Hypothalamus (tissue), 51 donors: ENCODE measurements at places on chromosomes 5 and 9.

DNA sequence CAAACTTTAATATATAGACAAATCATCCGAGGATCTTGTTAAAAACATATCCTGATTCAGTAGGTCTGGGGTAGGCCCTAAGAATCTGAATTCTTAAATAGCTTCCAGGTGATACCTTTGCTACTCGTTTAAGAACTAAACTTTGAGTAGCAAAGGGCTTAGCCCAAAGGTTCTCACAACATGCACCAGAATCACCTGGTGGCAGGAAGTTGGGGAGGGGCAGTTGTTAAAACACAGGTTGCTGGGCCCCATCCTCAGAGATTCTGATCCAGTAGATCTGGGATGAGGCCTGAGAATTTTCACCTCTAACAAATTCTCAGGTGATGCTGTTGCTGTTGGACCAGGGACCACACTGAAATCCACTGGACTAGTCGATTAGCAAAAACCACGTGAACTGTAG, 20.0 kb upstream of the RGMB start:
- no peak for DNase-seq

GRCh38 chr5:106587-106986, 14.6 kb downstream of the PLEKHG4B start:
- DNase-seq, result no peak

DNA sequence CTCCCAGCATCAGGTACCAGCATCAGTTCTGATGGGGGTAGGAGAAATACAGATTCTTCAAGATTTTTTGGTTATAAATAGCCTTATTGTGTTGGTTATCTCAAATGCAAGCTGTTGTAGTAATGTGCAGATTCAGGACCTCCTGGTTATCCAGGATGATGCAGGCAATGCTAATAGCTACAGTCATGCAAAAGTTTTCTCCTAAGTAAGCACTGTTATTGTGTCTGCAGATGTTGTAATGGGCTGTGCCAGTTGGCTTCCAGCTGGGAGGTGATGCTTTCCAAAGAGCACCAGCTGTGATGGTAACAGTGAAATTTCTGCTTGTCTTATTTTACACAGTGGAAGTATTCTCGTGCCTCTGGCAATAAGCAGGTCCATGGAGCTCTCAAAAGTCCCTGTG, 719.2 kb upstream of the CTNND2 start:
- no peak for DNase-seq

- no peak for DNase-seq
Measured at GRCh38 chr9:81598811-81599210, 90.5 kb downstream of the TLE1 start.

GRCh38 chr9:130138171-130138653, 34.0 kb upstream of the NCS1 start:
- no peak for DNase-seq

DNA sequence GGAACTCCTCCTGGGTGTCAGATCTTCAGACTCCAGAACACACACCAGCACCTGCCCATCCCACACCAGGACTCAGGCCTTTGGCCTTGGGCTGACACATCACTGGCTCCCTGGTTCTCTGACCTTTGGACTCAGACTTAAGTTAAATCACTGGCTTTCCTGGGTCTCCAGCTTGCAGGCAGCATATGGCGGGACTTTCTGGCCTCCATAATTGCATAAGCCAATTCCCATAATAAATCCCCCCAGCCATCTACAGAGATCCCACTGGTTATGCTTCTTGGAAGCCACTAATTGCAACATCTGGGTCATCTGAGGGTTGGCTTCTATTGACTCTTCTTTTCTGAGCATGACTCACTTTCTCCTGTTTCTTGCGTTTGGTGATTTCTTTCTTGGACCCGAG, 80.3 kb upstream of the SARDH start:
- no peak for DNase-seq

- no peak for DNase-seq
Measured at GRCh38 chr5:81965524-81965923, 6.3 kb upstream of the ATG10 start.

DNA sequence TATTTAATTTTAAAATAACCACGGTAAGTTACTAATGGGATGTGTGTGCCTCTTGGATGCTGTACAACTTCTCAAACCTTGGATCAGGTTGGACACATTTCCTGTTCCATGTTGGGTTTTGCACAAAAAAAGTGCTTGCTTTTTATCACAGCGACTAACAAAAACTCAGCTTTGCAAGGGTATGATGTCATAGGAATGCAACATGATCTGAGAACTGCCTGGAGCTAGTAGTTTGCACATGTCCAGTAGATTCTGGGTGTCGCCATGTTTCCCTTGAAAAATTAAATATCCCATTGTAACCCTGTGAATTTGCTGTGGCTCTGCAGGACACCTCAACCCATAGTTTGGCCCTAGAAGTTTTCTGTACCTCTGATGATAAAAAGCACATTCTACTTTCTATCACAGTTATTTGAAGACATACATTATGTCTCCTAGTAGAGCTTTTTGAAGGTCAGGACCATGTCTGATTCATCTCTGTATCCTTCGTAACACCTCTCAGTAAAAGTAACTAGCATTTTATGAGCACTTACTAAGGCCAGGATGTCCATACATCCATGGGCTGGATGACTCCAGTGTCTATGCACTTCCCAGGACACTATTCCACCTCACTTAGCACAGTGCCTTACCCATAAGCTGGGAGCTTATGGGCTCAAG, 11.5 kb upstream of the FRMPD1 start:
- DNase-seq, result no peak

DNA sequence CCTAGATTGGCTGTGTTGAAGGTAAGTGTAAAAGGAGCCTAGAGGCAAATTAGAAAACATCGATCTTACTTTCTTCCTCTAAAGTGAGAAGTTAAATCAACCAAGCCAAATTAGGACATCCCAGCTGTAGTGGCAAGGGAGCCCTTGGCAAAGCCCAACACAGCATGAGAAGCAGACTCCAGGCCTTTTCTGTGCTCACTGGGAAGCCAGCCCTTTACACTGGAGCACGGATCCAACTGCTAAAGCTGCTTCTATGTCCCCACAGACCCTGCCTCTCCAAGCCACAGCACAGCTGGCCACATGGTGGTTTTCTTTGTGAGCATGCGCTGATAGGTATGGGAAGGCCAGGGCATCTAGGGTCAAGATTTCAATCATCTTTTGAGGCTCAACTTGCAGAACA, 94.1 kb downstream of the APBA1 start:
- no peak for DNase-seq

- no peak for DNase-seq
Measured at GRCh38 chr9:36110434-36110833, 26.1 kb upstream of the GLIPR2 start.

DNA sequence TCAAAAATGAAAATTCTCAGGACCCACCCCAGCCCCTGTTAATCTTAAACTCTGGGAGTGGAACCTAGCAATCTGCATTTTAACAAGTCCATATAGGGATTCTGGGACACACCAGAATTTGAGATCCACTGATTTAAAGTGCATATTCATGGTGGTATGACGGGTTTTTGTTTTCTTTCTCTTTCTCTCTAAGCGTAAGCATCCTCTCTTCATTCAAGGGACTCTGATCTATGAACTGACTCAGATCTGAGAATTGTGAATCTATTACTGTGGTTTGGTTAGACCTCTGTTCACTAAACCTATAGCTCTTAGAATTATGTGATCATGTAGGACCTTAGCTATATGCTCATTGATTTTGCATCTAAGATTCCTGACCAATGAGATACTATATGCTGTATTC, 565.2 kb downstream of the CCDC171 start:
- no peak for DNase-seq

- DNase-seq, result no peak
Measured at GRCh38 chr5:22057012-22057411, 796.1 kb downstream of the CDH12 start.

- DNase-seq, result no peak
Measured at GRCh38 chr9:21294904-21295538, 10.1 kb downstream of the IFNA5 start.

DNA sequence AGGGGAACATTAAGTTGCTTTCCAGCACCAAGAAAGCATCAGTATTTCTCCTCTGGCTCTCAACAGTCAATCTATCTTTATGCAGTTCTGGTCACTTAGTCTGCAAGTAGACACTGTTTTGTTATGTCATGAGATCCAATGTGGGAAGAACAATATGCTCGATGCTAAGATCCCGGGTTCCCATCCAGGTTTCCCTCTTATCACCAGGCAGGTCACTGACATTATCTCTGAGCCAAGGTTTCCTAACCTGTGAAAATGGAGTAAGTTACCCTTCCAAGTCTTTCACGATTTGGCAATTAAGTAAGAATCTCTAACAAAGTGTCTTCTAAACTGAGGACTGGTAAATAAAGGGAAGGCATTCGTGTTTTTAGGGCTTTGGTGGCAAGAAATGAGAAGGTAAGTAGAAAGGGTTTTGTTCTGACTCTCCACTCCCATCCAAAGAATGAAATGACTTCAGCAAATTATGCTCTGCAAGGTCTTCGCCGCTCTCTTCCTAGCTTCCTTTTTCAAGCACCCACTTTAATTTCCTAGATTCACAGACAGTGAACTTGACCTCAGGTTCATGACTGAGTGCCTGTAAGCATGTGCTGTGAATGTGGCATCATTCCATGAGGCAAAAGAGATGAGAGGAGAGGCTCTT, 86.4 kb downstream of the DCP2 start:
- DNase-seq, result no peak

DNA sequence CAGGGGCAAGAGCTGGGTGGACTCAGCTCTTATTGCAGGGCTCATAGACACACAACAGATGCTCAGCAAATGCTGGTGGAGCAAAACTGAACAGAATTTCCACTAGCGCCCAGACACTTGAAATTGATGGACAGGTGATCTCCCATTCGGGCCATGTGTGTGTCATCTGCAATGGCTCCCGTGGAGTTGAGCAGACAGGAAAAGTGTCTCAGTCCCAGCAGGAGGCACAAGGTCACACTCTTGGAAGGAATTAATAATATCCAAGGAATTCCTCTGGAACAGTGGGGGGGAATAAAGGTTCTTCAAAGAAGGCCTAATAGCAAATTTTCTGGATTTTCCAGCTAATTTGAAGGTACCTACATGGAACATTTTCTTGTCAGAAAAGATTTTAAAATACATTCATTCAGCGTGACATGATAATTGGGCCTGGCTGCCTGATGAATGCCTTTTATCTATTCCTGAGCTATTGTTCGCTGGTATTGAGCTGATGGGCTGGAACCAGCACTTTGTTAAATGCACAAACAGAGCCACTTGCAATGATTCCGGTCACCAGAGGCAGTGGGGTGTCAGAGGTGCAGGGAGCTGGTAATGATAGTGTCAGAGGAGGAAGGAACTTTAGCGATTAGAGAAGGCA, 31.5 kb upstream of the ALDH1B1 start:
- no peak for DNase-seq

DNA sequence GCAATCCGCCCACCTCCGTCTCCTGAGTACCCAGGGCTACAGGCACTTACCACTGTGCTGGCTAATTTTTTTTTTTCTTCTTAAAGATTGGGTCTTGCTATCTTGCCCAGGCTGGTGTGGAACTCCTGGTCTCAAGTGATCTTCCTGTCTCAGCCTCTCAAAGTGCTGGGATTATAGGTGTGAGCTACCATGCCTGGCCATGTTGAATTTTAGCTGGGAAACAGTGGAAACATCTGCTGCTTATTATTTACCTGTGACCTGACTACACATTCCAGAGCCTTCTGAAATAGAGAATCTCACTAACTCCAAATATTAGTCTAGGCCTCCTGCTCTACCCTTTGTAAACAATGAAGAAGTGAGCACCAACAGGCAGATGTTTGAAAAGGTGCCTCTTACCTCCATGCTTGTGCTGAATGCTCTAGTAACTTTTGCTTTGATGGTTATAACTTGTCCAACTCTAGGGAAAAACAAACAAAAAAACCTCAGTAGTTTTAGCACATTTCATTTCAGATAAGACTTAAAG, 22.5 kb downstream of the ACOT12 start:
- no peak for DNase-seq

DNA sequence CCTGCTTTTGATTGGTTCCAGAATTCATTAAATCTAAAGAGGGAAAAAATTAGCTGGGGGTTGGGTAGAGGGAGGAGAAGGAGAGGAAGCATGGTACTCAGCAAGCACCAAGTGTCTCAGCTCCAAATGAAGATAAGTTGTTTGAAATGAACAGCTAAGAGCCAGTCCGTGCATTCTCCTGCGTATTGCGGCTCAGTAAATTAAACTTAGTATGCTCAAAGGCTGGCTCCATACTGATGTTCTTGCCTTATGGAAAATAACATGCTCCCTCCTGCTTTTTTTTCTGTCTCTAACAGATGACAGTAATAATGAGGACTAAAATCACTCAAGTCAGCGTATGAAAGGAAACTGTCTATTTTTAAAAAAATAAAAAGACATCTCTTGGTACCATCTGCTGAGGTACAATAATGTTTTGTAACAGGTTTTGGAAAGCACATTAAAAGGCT, 161.0 kb downstream of the SPATA31D1 start:
- no peak for DNase-seq
